ENCODE measurements at places on chromosomes 1 and 21. TPM values are rescaled to one million over a fixed set of nuclear protein-coding genes. Genes with fewer than 3 reads are reported as not detected.
A peak's percentile ranks its signal among the peaks of the same experiment; 100 is the strongest.

C1orf226 gene
- 28.2 TPM for total RNA-seq

PCP4L1 gene
- total RNA-seq = not detected

DNA sequence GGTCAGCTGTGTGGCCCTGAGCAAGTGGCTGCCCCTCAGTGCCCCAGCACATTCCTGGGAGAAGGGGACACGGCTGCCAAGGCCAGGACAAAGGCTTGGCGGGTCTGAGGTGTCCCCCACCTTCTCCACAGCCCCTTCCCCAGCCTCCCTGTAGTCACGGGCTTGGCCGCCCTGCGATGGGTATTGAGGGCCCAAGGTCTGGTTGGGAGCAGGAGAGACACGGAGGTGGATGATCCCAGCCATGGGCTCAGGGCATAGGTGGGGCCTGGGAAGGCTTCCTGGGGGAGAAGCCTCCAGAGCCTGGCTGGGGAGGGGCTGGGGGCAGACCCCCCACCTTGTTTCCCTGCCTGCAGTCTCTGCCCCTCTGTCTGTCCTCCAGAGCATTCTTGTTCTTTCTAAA lies 27.0 kb downstream of the TTC39A start:
- no peak overlapping the region for H3K4me3 ChIP-seq
- peaks cover 6% of the 10 kb centered on the region for H3K4me1 ChIP-seq
- H3K27ac ChIP-seq = no peak overlapping the region
- peaks cover 4% of the 10 kb centered on the region for H3K36me3 ChIP-seq
- DNase-seq = no peak
- peaks cover 3% of the 10 kb centered on the region for H3K27me3 ChIP-seq

OR2L3 gene
- total RNA-seq = not detected

PINK1 gene
- 40.0 TPM for total RNA-seq

DNA sequence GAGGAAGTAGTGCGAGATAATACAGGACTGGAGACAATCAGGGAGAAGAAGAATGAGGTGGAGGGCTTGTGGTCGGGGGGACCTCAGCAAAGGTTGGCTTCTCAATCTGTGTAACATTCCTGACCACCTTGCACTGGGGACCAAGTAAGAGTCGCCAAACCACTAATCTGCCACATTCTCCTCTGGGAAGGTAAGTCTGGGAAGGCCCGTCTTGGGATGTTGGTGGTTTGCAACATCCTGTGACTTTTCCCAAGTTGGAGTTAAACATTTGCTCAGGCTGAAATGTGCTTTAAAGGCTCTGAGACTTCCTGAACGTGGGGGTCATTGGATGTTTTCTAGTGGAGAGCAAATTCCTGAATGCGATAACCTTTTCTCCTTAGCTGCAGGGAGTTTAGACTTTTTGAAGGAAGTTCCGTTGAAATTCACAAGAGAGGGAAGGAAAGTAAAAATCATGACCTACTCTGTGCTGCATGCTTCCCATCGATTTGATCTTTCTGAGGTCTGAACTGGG lies 325.9 kb downstream of the RPS6KC1 start:
- H3K4me1 ChIP-seq = peaks cover 13% of the 10 kb centered on the region
- H3K36me3 ChIP-seq = no peaks in the 10 kb centered on the region

DNA sequence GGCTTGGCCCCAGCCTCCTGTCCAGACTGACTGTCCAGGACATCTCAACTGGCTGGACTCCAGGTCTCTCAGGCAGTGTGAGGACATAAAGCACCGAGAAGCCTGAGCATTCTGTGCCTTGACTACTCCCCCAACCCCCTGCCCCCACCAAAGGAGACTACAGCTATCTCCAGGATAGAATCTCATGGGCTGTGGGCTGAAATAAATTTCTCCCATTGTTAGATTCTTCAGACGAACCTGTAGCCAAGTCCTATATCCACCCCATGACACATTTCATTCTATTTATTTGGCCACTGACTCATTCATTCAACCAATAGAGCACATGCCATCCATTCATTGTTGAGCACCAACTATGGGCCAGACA lies 11.4 kb downstream of the VWA5B1 start:
- peaks cover 6% of the 10 kb centered on the region for H3K27me3 ChIP-seq
- no peak overlapping the region for H3K27ac ChIP-seq
- H3K4me3 ChIP-seq = no peak overlapping the region
- H3K36me3 ChIP-seq = no peaks in the 10 kb centered on the region
- no peaks in the 10 kb centered on the region for H3K4me1 ChIP-seq
- no peak for DNase-seq

FYB2 gene
- total RNA-seq = 0.18 TPM

ABCA4 gene
- 51.7 TPM for total RNA-seq

DNA sequence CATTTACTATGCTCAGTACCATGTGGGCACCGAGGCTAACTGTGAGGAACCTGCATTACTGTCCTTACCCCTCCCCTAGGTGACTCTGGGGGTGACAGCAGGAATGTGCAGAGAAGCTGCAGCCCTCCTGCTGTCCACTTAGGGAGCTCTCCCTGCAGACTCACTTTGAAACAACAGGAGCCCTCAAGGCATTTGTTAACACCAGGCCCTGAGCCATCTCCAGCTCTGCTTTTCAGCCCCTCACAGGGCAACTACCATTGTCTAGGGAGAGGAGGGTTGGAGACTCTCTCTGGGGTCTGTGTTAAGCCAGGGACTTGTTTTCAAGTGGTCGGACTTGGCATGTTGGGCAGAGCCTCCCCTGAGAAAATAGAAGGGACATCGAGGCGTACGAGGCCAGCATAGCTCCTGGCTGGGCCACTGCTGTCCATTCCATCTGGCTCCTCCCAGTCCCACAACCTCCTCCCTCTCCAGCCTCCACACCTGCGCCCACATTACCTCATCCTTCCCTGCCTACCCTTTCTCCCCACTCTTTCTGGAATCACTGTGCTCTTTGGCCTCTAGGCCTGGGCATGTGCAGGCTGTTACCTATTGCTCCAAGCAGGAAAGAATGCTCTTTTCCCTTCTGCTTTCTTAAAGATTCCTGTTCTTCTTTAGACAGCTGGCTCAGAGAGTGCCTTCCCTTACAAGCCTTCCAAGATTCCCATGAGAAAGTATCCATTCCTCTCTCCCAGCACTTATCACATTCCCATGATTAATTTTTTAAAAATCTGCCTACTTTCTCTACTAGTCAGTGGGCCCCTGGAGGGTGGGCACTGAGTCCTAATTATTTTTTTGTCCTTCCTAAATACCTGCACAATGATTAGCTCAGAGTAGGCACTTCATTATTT lies 102.7 kb upstream of the GCLM start:
- peaks cover 20% of the 10 kb centered on the region for H3K4me1 ChIP-seq
- peaks cover 15% of the 10 kb centered on the region for H3K27me3 ChIP-seq
- H3K36me3 ChIP-seq = peaks cover 37% of the 10 kb centered on the region
- DNase-seq = no peak

GRCh38 chr21:39332175-39332574 lies 16.7 kb downstream of the HMGN1 start:
- H3K4me3 ChIP-seq = no peak overlapping the region
- H3K4me1 ChIP-seq = no peaks in the 10 kb centered on the region
- peaks cover 1% of the 10 kb centered on the region for H3K27me3 ChIP-seq
- no peaks in the 10 kb centered on the region for H3K36me3 ChIP-seq

HFM1 gene
- total RNA-seq = 2.5 TPM

- DNase-seq = no peak
- H3K4me3 ChIP-seq = no peak overlapping the region
- no peaks in the 10 kb centered on the region for H3K36me3 ChIP-seq
- no peak overlapping the region for H3K27ac ChIP-seq
- peaks cover 6% of the 10 kb centered on the region for H3K27me3 ChIP-seq
- H3K4me1 ChIP-seq = peaks cover 4% of the 10 kb centered on the region
Observed at GRCh38 chr1:115286431-115287205, 51.4 kb downstream of the NGF start.

KPRP gene
- total RNA-seq = not detected

DNA sequence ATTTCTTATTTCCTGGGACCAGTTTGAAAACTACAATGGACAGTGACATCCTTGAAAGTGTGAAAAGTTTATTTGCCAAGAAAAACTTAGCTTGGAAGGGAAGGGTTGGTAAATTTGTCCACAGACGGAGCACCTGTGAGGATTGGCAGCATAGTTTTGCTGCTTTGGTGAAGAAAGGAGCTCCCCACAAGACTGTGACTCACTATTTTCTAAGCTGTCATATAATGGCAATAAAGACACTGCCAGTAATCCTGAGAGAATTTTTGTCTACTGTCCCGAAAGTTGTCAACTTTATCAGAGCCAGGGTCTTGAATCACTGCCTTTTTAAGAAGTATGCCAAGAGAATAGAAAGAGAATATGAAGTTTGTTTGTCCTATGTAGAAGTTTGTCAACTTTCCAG lies 230.8 kb downstream of the NEGR1 start:
- no peaks in the 10 kb centered on the region for H3K4me1 ChIP-seq
- no peaks in the 10 kb centered on the region for H3K36me3 ChIP-seq
- H3K27ac ChIP-seq = no peak overlapping the region
- no peak for DNase-seq

- no peak overlapping the region for H3K27ac ChIP-seq
- DNase-seq = peak; percentile 26
- peak overlapping the region; percentile 73 for H3K4me3 ChIP-seq
- no peaks in the 10 kb centered on the region for H3K4me1 ChIP-seq
- H3K27me3 ChIP-seq = peaks cover 3% of the 10 kb centered on the region
Observed at GRCh38 chr1:211133393-211133835, 534 bp downstream of the KCNH1 start.

OR2T35 gene
- not detected for total RNA-seq

DNA sequence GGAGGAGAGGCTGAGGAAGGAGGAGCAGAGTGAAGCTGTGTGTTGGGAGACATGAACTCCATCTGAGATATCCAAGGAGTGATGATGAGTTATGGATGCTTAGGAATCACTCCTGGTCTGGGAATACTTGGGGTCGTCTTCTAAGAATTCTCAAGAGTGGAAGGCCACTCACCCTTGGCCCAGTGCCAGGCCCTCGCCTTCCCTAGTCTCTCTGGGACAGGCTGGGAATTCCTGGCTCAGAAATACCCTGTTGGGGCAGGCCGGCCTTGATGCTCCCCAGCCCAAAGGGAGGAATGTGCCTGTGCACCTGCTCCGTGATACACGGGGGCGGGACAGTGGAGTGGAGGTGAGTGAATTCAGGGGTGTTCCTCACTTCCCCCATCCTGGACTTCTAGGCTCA lies 12.6 kb upstream of the LMNA start:
- peaks cover 73% of the 10 kb centered on the region for H3K4me1 ChIP-seq
- peak overlapping the region; percentile 82 for H3K27ac ChIP-seq

DNM3 gene
- total RNA-seq = 7.7 TPM

ETNK2 gene
- total RNA-seq = 15.9 TPM

S100A7 gene
- total RNA-seq = not detected

VHLL gene
- not detected for total RNA-seq

GRCh38 chr1:166283600-166283999 lies 116.8 kb upstream of the FAM78B start:
- no peaks in the 10 kb centered on the region for H3K4me1 ChIP-seq
- H3K36me3 ChIP-seq = no peaks in the 10 kb centered on the region
- H3K27ac ChIP-seq = no peak overlapping the region

DNA sequence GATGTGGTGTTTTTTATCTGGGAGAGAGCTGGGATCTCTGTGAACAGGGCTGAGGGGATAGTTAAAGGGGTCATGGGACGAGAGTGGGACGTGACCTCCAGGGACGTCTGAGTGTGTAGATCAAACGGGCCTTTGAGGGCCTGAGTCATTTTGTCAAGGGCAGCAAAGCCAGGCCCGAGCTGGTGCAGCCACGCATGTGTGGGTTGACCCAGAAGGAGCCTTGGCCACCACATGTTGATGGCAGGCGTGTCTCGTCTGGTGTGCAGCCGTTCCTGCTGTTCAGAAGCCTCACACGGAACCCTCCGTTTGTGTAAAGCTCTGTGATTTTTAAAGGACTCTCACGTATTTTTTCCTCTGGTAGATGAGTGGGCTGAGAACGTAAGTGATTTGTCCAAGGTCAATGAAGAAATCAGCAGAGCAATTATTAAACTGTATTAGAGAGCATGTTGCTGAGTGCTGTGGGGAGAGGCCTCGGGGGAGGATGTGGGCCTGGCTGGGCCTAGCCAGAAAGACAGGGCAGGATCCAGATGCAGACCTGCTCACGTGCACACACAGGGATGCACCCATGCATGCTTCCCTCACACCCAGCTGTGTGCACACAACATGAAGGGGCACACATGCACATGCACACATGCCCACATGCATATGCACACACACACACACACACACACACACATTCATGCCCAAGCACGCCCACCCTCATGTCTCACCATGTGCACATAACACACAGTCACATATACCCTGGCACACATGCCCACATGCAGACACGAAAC lies 89.8 kb downstream of the AJAP1 start:
- peaks cover 6% of the 10 kb centered on the region for H3K27me3 ChIP-seq
- peaks cover 3% of the 10 kb centered on the region for H3K36me3 ChIP-seq
- DNase-seq = no peak
- no peaks in the 10 kb centered on the region for H3K4me1 ChIP-seq
- no peak overlapping the region for H3K27ac ChIP-seq

GRCh38 chr1:205072881-205073280 lies 11.4 kb downstream of the TMEM81 start:
- H3K27me3 ChIP-seq = peaks cover 9% of the 10 kb centered on the region
- H3K4me3 ChIP-seq = no peak overlapping the region
- no peak for DNase-seq
- H3K4me1 ChIP-seq = no peaks in the 10 kb centered on the region

DNA sequence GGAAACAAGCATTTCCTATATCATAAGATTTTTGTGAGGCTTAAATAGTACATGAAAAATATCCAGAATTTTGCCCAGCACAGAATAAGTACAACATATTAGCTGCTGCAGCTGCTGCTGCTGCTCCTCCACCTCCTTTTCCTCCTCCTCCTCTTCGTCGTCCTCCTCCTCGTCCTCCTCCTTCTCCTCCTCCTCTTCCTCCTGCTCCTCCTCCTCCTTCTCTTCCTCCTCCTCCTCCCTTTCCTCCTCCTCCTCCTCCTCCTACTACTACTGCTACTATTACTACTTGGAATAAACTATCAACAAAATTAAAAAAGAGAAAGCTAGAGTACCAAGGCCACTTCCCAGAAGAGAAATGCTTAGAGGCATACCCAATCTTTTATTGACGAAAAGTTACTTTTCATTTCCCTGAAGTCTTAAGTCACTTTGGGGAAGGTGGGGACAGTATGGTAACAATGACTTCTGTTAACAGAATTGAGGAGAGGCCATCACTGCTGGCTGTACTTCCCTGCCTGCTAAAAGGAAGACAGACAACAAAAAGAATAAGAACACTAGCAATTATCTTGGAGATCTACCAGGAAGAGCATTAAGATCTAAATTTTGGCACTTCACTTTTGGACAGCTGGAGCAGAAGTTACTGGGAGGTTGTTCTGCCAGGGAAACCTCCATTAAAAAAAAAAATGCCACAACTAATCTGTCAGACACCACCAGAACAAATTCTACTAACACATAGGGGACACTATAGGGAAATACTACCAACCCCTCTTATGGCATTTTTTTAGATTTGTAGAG lies 7.1 kb downstream of the DENND1B start:
- no peak for DNase-seq
- H3K4me3 ChIP-seq = no peak overlapping the region
- no peaks in the 10 kb centered on the region for H3K36me3 ChIP-seq

GRCh38 chr1:225617479-225617878 lies 35.4 kb downstream of the ENAH start:
- H3K27ac ChIP-seq = no peak overlapping the region
- H3K4me1 ChIP-seq = peaks cover 6% of the 10 kb centered on the region
- peaks cover 4% of the 10 kb centered on the region for H3K36me3 ChIP-seq
- no peak for DNase-seq
- H3K4me3 ChIP-seq = no peak overlapping the region

Data from endothelial cell (in vitro differentiated cells).